ENCODE measurements at places on chromosomes 4 and X.
A peak's percentile ranks its signal among the peaks of the same experiment; 100 is the strongest.

GRCh38 chrX:9227276-9227675, 193.3 kb upstream of the FAM9B start:
- DNase-seq, result no peak

- no peak for DNase-seq
Observed at GRCh38 chrX:81259714-81260395, 58.0 kb downstream of the SH3BGRL start.

- DNase-seq, result no peak
Observed at GRCh38 chr4:139239127-139239772, 40.8 kb downstream of the MGARP start.

DNA sequence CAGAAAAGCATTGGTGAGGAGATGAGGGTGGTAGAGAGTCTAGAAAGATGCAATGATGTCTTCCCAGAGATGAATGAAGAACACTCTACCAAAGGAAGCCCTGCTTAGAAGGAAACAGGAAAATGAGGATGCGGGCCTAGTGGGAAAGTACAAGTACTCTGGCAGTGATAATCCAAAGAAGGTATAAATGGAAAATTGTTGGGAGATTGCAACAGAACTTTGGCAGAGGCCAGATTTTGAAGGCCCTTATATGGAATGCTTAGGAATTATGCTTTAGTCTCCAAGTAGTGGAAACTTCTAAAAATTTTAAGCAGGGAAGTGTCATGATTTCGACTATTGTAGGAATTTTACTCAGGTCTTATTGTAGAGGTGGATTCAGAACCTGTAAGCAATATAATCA, 11.0 kb downstream of the ARSJ start:
- DNase-seq, result no peak

- peak; percentile 6 for DNase-seq
Observed at GRCh38 chrX:27336466-27337091, 126.6 kb downstream of the PPP4R3C start.

DNA sequence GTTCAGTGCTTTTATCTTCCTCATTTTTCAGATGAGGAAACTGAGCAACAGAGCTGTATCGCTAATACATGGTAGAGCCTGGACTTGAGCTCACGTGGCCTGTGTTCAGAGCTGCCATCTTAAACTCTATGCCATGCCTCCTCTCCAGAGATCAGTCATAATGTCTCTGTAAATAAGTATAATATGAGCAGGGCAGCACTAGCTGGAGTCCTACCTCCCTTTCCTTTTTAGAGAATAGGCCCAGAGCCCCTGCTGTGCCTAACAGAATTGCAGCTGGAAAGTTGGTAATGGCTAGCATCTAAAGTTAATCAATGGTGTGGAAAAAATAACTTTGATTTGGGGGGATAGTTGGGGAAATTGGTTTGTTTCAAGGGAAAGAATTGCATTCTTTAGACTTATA, 20.4 kb downstream of the CASP6 start:
- no peak for DNase-seq
